ENCODE measurements at places on chromosomes 1 and 21.

GRCh38 chr1:202031796-202032195 lies 21.4 kb downstream of the ELF3 start:
- DNase-seq: no peak

DNA sequence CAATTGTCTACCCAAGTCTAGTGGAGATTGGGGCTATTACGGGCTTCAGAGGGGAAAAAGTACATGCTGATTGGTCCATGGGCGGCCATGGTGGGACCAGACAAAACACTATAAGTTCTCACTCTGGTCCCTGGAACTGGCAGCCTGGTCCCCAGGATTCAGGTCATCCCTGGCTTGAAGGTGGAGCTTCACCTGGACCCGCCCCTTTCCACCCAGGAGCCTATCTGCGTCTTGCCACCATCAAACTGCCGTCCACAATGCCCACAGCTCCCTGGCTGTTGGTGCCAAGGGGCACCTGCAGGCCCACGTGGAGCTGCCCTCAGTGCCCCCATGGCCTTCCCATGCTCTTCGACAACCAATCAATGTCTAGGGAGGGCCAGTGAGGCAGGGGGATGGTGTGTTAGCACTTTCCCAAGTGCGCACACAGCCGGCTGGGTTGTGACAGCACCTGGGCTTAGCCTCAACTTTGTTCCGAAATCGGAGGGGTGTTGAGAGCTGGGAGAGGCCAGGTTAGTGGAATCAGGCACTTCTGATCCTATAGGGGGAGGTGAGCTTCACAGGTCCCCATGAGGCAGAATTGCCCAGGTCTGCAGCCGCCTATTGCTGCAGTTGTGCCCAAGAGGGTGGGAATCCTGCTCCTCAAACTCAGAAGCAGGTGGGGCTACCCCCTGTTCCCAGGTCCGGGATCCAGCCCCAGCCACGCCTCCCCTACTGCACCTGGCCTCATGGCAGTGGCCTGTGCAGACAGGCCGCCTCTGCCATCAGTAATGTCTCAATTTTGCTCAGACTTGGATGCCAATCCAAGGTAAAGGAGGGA lies 1369.4 kb upstream of the PRMT6 start:
- DNase-seq: no peak

DNA sequence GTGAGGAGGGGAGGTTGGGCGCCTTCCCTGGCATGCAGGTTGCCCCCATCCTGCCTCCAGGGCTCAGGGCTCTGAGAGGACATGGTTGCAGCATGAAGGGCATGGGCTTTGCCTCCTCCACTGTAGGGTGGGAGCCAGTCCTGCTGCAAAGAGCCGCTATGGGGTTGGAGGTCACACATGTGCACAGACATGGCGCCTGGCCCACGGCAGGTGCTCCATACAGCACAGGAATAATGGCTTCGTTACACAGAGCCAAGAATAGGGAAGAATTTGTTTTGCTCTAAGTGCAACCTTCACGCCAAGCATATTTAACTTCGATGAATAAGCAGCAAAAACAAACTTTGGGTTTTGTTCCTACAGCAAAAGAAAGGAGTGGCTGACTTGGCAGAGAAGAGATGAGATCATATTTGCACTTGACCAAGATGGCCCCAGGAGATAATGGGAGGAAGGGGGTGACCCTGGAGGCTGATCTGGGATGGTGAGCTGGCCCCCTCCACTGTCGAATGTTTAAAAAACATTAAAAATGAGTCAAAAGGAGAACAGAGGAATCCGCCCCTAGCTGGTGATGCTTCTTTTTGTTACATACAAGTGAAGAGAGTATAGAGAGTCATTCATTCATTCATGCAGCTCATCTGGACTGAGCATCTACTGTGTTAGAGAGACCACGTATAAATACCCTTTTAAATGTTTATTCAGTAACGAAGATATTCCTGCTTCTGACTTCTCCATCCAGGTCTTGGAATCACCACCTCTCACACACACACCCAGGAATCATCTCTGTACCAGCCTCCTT lies 12.4 kb upstream of the C2CD2 start:
- DNase-seq: no peak

DNA sequence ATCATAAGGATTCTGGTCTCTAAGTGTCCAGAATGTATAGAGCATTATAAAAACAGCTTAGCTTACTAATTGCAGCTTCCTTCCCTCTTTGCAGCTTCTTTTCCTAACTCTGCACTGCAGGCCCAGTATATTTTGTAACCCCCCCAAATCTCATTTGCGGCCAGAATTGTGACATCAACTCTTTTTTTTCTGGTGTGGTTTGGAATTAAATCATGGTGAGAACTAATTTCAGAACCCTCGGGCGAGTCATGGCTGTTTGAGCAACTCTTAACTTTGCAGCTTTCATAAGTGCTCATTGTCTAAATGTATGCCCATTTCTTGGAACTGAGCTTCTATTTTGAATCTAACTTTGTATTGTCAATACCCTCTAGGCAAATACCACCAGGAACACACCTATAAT lies 187.4 kb downstream of the CYYR1 start:
- DNase-seq: no peak

DNA sequence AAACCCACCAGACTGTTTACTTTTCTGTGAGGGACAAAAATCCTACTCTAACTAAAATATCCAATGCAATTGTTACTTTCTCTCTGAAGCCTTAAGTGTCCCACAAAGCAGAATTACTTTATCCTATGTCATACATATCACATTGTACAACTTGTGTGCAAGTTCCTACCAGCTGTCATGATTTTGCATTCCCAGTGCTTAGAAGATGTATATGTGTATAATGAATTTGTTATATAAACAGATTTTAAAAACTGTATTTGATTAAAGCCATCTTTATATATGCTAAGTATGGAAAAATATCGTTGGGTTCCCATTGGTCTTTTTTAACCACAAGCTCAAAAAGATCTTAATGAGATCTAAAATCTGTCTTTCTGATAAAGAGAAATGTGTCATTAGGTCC lies 57.0 kb downstream of the DPH5 start:
- no peak for DNase-seq

- DNase-seq: no peak
These were observed 111.7 kb downstream of the DUSP10 start for GRCh38 chr1:221630236-221630635.

- no peak for DNase-seq
These were observed 11.4 kb upstream of the MNDA start for GRCh38 chr1:158819461-158820443.

DNA sequence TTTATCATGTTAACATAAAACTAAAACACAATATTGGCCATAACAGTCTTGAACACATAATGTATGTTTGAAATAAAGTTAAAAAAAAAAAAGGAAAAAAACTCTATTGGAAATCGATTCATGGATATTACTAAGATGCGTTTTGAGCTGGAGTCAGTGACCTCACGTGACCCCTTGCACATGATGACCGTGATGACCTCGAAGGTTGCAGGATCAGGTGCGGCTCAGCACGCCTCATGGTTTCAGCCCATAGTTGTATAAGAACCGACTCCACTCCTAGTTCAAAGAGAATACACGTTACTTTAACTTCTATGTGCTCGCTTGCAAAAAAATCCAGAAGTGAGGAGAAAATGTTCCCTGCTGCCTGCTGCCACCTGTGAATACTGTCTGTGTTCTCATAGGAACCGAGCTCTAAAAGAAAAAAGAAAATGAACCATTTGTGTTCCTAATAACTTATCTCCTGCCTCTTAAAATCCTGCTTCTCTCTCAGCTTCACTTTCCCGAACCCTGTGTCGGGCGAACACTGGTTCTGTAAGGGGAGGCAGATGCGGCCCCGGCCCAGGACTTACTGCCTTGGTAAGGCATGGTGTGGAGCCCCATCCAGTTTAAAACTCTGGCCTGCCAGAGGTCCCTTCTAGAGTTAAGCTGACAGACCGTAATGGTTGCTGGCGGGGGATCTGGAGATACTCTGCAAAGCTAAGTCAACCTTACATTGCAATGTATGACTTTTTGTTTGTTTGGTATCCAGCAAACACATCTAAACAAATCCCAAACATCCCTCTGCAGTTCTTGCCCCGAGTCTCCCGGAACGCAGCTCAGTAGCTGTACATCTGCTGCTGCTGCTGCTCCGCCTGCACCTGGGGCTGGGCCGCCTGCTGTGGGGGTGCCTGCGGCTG lies 33.8 kb upstream of the RIPK4 start:
- no peak for DNase-seq

- DNase-seq: no peak
These were observed 42.1 kb upstream of the CASZ1 start for GRCh38 chr1:10838541-10838940.

- no peak for DNase-seq
These were observed 10.2 kb downstream of the RPS6KA1 start for GRCh38 chr1:26539722-26540121.

- no peak for DNase-seq
These were observed 116.8 kb upstream of the SMYD2 start for GRCh38 chr1:214164173-214164572.

DNA sequence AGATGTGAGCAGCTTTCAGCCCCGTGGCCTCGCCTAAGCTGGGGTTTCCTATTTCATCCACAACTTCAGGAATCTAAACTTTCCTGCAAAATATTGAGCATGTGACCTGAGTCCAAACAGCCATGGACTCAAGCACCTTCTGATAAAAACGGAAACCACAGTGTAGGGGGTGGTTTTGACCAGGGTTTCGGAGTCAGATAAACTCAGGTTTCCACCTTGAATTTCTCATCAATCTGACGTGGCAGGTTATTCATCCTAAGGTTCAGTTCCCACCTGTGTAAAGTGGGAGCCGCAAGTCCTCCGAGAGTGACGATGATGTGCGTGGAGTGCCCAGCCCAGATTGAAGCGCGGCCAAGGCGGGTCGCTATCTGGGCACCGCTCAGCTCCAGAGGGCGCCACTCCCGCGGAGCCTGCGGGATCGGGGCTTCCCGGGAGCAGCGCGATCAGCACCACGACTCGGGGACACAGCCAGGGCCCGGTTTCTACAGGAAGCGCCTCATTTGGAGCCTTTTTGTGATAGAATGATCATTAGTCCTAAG lies 871 bp upstream of the ETS2 start:
- no peak for DNase-seq

- no peak for DNase-seq
These were observed 96.7 kb downstream of the GABPA start for GRCh38 chr21:25831300-25831960.

GRCh38 chr1:41890825-41891198 lies 27.9 kb downstream of the HIVEP3 start:
- no peak for DNase-seq

DNA sequence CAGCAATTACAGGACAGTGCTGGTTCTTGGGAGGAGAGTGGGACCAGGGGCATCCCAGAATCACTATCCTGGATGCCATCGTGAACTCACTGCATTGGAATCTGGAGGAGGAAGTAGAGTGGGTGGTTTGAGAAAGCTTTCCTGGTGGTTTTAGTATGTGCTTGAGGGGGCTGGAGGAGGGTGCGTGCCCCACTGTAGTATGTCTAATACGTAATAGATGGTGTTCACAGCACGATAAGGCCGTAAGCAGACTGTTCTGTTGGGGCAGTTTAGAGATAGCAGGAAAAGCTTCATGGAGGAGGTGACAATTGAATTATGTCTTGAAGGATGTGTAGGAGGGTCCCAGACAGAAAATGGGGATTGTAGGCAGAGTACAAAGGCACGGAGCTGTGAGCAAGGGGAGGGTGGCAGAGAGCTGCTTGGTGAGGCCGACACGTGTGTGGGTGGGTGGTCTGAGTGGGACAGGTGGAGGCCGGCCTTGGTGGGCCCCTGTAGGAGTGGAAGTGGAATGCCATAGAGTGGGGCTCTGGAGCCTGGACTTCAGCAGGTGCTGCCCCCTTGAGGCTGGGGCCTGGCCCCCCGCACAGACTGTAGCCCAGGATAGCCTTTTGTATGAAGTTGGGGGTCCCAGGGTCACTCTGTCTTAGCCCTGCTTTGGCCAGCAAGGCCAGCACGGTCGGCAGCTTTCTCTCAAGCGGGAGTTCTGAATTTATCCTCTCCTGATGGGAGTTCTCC lies 37.0 kb downstream of the IL6R start:
- no peak for DNase-seq

DNA sequence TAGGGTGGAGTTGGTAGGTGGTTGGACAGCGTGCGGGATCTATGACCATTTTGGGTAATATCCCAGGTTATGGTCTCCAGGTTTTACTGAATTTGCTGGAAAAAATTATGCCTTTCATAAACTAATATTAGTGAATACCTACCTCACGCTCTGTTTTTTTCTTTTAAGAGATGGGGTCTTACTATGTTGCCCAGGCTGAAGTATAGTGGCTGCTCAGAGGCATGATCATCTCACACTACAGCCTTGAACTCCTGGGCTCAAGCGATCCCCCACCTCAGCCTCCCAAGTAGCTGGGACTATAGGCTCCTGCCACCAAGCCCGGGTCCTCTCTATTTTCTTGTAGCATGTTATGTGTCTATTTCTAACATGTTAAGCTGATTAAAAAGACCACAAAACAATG lies 100.2 kb downstream of the RHOU start:
- no peak for DNase-seq

- no peak for DNase-seq
These were observed 1495.3 kb downstream of the MRPL39 start for GRCh38 chr21:24112020-24112419.

DNA sequence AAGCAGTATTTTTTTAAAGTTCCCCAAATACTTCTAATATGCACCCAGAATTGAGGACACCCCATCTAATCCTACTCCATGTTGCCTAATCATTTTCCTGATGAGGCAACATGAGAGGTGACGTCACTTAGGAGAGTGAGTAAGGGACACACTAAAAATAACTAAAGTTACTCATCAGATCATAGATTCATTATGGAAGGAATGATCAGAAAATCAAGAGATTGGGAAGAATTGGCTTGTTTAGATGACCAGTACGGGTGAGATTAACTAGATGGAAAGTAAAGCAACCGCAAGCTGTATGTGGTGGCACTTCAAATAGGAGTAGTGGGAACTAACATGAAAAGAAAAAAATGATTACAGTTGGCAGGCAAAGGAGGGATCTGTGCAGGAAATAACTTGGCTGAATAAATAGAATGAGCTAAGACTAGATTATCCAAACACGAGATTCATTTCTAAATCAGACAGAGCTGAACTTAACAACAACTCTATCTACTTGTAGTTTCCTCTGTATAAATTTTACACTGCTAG lies 61.4 kb upstream of the CXADR start:
- no peak for DNase-seq

- DNase-seq: no peak
These were observed 69.8 kb downstream of the GPR88 start for GRCh38 chr1:100607628-100608240.

DNA sequence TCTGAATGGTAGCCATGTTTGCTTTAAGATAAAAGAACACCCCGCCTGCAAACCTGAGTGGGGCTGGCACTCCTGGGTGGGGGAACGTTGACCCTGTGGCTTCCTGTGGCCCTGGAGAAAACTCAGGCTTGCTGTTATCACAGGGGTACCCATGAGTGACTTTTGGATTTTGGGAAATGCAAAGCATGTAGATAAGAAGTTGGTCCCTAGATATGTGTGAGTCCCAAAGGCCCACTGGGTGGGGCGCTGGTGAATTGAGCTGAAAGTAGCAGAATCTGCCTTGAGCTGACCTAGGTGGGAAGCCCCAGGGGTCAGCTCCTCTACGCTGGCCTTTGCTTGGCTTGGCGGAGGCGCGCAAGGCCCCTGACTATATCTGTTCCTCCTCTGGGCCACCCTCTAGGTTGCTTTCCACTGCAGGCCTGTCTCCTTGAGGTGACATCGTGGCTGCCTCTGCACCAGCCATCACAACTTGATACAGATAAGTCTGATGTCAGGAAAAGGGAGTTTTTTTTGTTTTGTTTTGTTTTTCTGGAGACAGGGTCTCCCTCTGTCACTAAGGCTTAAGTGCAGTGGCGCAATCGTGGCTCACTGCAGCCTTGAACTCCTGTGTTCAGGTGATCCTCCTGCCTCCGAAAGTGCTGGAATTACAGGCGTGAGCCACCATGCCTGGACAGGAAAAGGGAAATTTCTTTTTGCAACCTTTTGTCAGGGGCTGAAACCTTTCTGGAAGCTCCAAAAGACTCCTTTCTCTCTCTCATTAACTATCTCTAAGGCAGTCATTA lies 72.2 kb downstream of the AGPAT3 start:
- no peak for DNase-seq
